ENCODE measurements at places on chromosomes 7 and 10.
A peak's percentile ranks its signal among the peaks of the same experiment; 100 is the strongest.

GRCh38 chr10:30417301-30417700 lies 16.7 kb upstream of the MAP3K8 start:
- peak; percentile 49 for DNase-seq

DNA sequence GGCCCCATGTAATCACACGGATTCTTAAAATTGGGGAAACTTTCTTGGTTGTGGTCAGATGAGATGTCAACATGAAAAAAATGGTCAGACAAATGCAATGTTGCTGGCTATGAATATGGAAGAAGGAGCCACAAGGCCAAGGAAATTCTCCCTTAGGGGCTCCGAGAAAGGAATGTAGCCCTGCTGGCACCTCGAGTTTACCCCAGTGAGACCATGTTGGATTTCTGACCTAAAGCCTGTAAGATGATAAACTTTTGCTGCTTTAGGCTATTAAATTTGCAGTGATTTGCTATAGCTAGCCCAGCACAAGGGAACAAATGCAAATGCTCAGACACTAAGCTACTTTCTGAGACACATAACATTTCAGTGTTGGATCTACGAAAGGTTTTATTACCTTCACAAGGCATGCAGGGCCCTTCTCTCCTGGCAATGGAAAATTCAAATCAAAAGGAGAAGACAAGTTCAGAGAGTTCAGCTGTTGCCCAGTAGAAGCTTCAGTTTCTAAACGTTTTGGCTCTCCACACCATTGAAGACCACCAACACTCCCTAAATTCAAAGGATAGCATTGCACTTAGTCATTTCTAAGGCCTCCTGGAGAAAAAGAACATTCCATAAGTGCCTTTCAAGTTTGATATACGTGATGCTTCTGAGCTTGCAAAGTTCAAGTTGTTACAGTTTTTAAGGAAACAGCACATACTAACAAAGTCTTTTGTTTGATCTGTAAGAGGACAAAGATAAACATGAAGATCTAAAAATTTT lies 23.4 kb downstream of the MCMBP start:
- no peak for DNase-seq

- no peak for DNase-seq
These were observed 19.4 kb downstream of the SPOCK2 start for GRCh38 chr10:72068901-72069446.

DNA sequence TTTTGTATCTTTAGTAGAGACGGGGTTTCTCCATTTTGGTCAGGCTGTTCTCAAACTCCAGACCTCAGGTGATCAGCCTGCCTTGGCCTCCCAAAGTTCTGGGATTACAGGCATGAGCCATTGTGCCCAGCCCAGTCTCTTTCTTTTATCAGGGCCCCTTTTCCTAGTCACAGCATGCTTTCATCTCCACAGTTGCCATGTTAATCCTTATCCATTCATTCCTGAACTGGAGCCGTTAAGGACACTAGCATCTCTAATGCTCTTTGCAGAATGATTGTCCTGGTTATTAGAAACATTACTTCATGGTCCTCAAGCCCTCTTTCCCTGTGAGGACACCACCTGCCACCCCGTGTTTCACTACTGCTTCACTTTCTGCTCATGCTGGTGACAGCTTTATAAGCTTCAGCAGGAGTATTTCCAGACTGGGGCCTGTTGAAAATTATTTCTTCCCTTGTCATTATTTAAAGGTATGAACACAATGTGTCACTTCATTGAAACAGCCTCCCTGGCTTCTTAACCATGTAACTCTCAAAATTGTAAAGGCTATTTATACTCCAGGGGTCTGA lies 313.9 kb downstream of the BMPER start:
- DNase-seq: no peak

- no peak for DNase-seq
These were observed 285.0 kb downstream of the BMPER start for GRCh38 chr7:34190299-34190698.

GRCh38 chr7:124462249-124462648 lies 303.3 kb downstream of the GPR37 start:
- no peak for DNase-seq

GRCh38 chr10:13775786-13776775 lies 189.3 kb downstream of the PRPF18 start:
- no peak for DNase-seq

- peak; percentile 14 for DNase-seq
These were observed 23.6 kb downstream of the C7orf57 start for GRCh38 chr7:48058990-48059389.

DNA sequence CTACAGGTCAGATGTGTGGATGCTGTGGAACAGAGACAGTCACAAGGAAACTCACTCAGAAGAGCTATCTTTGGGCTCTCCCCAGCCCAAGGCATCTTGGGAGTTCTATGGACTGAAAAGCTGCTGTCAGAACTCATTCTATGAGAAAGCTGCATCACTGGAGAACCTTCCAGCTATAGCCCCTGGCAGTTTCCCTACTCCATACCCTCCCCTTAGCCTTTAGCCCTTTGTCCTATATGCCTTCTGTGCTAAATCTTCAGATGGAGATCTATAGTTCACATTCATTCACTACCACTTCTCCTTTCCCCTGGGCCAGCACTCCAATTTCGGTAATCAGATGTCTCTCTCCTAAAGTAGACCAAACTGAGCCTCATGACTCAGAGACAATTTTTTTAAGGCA lies 6.9 kb downstream of the WNT8B start:
- DNase-seq: no peak

- DNase-seq: no peak
These were observed 10.7 kb downstream of the TSPAN14 start for GRCh38 chr10:80464557-80465450.

- DNase-seq: no peak
These were observed 31.8 kb downstream of the GPRIN2 start for GRCh38 chr10:46524472-46525176.

- no peak for DNase-seq
These were observed 39.9 kb upstream of the PPP2R2D start for GRCh38 chr10:131860806-131861440.

DNA sequence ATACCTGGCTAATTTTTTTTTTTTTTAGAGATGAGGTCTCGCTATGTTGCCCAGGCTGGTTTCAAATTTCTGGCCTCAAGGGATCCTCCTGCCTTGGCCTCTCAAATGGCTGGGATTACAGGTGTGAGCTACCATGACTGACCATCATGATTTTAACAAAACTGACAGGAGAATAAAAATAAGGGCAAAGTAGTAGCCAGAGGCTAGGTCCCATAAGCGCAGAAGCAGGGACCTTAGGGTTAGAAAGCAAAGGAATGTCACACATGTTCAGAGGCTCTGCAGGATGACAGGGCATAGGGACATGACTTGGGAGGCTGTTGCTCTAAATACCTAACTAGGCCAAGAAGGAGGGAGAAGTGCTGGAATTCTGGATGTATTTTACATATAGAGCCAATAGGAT lies 5.1 kb upstream of the LIMK1 start:
- no peak for DNase-seq

- no peak for DNase-seq
These were observed 213.4 kb downstream of the SUGCT start for GRCh38 chr7:40348126-40348728.

GRCh38 chr7:27835376-27835775 lies 95.4 kb downstream of the TAX1BP1 start:
- DNase-seq: no peak

- no peak for DNase-seq
These were observed 14.1 kb downstream of the CHN2 start for GRCh38 chr7:29208410-29209250.

- DNase-seq: no peak
These were observed 218.8 kb downstream of the PHF14 start for GRCh38 chr7:11192506-11192905.

- no peak for DNase-seq
These were observed 47.6 kb downstream of the ICA1 start for GRCh38 chr7:8214244-8214824.

GRCh38 chr7:135690566-135690965 lies 28.3 kb downstream of the STMP1 start:
- no peak for DNase-seq

DNA sequence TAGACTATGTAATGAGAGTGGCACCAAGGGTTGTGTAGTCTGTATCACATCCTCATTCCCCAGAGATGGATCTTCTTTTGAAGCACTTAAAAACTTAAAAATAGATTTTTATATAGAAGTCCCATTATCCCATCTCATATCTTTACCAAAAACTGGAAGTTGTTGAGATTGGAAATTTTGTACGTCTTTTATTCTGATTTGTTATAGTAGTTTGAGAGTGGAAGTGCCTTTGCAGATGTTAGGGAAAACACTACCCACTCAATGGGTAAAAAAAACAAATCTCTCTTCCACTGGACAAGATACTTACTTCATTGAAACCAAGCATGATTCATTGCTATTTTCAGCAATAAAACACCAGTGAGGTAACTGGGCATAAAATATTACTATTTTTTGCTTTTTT lies 184.4 kb downstream of the MACC1 start:
- no peak for DNase-seq

DNA sequence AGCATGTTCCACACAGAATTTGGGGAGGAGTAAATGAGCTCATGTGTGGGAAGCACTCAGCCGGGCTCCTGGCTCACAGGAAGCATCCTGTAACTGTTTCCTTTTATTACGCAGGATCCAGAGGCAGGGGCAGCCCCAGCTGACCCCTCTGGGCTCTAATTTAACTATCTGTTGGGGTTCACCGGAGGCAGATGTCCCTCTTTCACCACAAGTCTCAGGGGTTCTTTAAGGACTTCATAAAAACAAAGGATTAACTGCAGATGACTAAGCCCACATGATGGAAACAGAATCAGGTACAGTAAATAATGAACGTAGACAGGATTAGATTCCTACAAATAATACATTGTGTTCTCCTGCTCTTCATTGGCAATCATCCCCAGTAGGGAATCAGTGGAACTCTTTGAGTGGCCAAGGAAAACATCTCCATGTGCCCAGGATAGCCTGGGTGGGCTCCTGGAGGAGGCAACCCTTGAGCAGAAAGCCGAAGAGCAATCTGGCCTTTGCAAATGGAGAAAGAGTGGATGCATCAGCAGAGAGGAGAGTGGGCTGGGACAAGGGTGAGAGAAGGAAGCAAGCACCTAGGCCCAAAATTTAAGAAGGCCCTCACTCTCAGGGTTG lies 24.6 kb downstream of the TBXAS1 start:
- peak; percentile 29 for DNase-seq

DNA sequence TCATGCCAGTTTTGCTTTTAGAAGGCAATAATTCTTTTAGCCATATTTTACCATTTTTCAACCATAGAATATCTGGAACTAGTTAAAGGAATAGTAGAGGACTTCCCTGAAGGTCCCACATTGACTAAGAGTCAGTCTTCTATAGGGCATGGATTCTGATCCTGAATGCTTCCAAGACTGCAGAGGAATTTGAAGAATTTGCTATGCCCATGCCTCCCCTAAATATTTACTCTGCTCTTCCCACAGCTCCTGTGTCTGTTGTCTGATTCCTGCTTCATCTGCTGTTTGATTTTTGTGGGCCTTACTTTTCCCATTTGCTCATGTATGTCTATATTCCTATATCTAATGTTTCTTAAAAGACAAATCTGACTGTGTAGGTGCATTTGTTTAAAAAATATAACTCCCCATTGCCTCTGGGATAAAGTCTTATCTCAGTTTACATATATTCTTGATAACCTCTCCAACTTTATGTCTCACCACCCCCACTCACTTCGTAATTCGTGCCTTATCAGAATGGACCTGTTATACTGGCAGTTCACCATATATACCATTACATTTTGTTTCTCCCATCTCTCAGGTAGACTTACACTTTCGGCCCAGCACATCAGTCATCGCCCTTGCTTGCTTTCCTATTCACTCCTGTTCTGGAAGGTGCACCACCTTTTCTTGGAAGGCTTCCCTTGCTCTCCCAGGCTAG lies 33.9 kb downstream of the LRRC4 start:
- no peak for DNase-seq

- DNase-seq: no peak
These were observed 119.0 kb downstream of the ANKRD26 start for GRCh38 chr10:26981232-26981824.

Data from Kasumi-1 (cell line).